ENCODE measurements at places on chromosomes 6 and 20.

DNA sequence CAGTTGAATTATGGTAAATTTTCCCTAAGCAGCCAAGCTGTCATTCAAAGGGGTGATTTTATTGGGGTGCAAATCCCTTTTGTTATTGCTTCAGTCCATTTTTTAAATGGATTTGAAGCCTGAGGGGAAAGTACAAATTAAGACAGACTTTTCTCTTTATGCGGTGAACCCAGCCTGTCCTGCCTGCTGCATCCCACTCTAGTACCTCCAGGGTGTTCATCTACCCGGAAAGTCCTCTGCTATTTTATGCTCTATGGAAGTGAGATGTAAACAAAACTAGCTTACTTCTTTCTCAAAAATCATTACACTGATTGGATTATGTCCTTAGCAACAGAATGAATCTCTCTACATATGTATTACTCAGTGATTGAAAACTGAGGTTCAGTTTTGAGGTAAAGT, 1088.9 kb upstream of the CITED2 start:
- DNase-seq: no peak

DNA sequence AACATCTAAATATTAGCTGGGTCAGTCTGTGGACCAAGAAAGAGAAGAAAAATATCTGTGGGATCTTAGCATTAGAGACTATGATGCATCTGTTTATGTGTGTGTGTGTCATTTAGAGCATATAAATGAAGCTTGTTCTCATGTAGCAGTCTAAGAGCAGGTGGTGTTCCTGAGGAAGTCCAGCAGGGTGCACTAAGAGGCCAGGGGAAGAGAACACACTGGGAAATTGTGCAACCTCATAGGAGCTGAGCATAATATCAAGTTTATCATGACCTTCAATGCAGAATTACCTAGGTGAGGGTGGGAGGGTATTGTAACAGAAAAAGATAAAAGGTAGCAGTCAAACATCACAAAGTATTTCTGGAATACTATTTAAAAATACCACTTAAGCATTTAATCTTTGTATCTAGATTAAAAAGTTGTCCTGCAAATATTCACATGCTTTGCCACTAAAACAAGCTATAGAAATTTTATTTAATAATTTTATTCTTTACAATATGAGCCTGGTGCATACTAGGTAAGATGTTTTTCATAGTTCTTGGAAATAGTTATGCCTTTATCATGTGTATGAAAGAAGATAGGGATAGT, 80.5 kb downstream of the SMPDL3A start:
- DNase-seq: no peak

- DNase-seq: no peak
Measured at GRCh38 chr6:111631903-111632460, 26.3 kb upstream of the TRAF3IP2 start.

- no peak for DNase-seq
Measured at GRCh38 chr20:44502968-44503367, 18.9 kb downstream of the SERINC3 start.

DNA sequence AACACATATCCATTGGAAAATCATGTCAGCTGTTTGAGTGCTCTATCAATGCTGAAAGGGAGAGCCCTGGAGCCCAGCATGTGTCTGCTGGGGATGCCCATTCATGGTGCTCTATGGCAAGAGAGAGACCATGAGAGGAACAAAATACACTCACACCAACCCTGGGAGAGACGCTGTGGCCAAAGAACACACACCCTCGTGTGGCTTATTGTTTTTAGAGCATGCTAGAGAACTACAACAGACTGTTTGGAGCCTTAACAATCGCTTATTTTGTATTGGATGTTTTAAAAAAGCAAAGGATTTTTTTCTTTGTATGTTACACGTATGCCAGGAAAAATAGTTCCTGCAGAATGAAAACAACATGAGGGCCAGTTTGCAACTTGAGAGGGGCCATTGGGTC, 151.0 kb downstream of the SLC24A3 start:
- no peak for DNase-seq

- DNase-seq: no peak
Measured at GRCh38 chr6:90940812-90941481, 354.1 kb upstream of the MAP3K7 start.

- no peak for DNase-seq
Measured at GRCh38 chr6:167285077-167285770, 5.9 kb upstream of the UNC93A start.

DNA sequence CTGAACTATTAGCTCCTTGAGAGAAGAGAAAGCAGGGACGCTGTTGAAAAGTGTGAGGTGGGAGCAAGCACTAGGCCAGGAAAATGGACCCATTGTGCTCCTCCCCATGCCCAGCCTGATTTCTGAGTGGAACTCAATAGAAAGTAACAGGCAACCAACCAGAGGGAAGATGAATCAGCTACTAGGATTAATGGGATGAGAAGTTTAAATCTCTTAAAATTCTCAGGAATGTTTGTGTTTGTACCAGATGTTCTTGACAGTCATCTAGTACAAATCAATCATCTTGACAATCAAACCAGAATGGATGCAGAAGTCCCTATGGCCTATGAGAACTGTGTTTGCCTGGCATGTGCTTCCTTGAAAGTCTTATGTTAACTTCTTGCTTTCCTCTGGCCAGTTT, 48.9 kb downstream of the HDDC2 start:
- DNase-seq: no peak

GRCh38 chr6:1122083-1122482, 189.8 kb upstream of the FOXQ1 start:
- DNase-seq: no peak

- no peak for DNase-seq
Measured at GRCh38 chr6:160375561-160375949, 27.4 kb downstream of the SLC22A3 start.

GRCh38 chr6:99297415-99297814, 52.1 kb downstream of the FAXC start:
- DNase-seq: no peak

DNA sequence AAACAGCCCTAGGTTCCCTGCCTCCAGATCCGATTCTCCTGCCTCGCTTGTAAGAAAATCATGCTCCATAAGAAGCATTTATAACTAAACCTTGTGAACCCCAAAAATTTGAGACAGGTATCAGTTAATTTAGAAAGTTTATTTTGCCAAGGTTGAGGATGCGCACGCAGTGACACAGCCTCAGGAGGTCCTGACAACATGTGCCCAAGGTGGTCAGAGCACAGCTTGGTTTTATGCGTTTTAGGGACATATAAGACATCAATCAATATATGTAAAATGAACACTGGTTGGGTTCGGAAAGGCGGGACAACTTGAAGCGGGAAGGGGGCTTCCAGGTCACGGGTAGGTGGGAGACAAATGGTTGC, 2.1 kb downstream of the ACOT13 start:
- no peak for DNase-seq

DNA sequence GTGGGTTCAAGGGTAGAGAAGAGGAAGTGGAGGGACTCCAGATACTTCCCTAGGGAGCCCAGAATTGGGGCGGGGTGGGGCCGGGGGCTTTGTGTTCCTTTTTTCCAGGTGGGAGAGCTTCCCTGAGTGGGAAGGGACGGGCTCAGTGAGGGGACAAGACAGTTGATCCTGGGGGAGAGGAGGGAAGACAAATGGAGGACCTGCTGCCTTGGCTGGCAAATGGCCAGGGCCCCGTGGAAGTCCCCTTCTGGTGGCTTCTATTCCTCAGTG, 2.6 kb downstream of the CTSZ start:
- DNase-seq: peak; percentile 57

- no peak for DNase-seq
Measured at GRCh38 chr6:38271081-38271480, 368.6 kb downstream of the BTBD9 start.

DNA sequence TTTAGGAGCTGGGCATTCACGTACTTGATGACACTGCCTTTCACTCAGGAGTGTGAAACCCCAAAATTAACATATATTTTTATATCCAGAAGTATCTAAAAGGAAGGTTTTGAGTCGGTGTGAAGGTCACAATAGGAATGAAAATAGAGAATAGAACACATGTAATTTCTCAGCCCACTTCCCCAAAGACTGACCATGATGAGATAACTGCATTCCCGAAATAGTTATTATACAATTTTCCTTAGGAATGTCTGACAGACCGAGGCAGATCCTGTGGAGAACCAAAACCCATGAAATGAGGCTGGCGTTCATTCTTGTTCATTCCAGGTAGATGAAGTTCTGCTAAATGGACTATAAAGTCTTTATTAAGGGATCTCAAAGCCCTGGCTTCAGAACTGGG, 10.3 kb downstream of the NSFL1C start:
- no peak for DNase-seq

- no peak for DNase-seq
Measured at GRCh38 chr6:16932920-16933319, 168.9 kb upstream of the STMND1 start.

DNA sequence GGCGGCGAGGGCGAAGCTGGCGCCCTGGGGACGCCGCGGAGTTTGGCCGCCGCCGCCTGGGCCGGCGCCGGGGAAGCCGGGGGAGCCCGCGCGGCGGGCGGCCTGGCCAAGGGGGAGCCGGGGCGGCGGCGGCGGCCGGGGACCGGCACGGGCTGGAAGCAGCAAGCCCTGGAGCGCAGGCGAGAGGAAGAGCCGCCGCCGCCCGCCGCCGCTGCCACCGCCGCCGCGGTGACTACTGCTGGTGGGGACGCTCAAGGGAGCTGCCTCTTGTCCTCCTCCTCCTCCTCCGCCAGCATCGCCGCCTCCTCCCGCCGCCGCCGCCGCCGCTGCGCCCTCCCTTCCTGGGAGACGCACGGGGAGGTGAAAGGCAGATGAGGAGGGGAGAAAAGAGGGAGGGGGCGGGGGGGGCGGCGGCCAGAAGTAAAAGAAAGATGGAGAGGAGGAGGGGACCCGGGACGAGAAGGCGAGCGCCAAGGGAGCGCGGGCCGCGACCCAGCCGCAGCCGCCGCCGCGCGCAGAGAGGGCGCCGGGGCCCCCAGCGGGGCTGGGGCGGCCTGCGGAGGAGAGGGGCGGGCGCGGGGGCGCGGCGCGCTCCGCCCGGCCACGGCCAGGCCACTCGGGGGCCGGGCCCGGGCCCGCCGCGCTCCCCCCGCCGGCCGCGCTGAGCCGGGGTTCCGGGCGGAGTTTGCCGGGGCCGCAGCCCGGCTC, 846 bp downstream of the PDE10A start:
- DNase-seq: no peak

- DNase-seq: peak; percentile 11
Measured at GRCh38 chr6:170128811-170129681, 161.8 kb downstream of the DLL1 start.

DNA sequence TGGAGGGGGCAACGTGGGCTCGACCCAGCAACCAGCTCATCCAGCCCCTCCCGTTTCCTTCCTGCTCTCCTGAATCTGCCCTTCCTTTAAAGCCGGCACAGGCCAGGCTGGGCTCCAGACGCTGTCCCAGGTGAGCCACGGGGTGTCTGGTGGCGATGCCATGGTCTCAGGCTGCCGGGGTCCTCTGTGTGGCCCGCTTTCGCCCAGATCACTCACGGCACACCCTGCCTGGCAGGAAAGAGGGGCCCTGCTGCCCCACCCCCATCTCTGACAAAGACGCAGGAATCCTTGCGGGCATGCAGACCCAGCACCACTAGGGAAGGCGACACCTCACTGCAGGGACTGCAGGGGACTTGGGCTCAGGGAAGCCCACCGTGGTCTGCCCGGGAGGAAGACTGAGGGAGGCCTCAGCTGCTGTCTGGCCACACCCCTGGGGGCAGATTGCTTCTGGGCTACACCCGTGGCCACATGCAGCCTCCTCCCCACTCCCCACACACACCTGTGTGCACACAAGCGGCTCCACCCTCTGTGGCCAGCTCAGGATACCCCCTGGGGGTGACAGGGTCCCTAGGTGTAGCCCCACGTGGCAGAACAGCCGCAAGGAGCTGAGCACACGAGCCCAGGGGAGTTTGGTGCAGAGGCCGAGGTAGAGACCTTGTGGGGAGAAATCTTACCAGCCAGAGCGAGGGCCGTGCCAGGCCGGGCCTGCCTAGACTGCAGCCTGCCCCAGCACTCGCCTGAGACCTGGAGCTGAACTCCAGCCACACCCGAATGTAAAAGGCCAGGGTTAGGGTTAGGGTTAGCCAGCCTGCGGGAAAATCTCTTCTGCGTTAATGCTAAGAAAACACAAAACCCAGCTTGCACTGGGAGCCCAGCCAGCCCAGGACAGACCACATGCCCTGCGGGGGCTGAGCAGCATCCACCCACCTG, 104.6 kb downstream of the DLL1 start:
- no peak for DNase-seq

DNA sequence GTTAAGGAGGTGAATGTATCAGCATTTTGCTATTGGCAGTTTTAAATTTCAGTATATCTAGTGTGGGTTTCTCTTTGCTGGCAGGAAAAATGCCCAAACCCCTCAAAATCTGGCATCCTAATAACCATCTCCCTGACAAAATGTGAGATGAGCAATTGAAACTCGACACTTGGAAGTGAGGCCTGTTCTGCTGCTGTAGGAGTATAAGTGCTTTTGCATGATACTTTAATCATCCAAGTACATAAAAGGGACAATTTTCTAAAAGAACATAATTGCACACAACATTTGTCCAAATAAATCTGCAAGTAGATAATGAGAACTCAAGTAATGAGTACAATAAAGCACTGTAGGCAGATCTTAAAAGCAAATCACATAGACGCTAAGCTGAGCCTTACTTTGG, 36.5 kb downstream of the LAMP5 start:
- no peak for DNase-seq

DNA sequence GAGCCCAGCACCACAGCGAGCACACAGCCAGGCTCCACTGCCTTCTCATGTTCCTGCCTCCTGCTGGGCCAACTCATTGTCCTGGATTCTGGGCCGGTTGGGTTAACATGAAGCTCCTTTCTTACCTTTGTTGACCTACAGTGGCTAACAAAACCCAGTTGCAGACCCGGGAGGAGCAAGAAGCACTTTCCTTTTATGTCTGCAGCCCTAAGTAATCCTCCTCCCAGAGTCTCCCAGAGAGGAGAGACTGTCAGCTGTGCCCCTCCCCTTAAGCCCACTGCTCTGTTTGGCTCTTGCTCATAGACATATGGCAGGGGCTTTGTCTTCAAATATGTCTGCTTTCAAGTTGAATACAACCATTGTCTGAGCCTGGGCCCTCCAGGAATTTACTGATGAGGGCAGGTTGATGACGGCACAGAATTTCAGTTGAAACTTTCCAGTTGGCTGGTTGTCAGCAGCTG, 55.2 kb downstream of the PSMB1 start:
- DNase-seq: no peak

DNA sequence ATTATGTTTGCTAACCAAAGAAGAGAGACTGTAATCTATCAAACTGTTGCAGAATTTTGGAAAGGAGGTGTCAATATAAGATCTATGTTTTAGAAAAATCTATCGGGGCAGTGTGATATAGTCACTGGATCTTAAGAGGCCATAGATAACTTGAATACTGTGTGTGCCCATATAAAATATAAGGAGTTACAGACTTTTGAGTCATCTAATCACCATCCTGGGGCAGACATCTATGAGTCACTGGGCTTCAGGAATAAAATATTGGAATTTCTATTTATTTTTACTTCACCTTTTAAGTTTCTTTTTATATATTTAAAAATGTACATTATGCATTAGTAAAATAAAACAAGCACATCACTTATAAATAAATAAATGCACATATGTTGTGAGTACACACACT, 509.3 kb upstream of the MAN1A1 start:
- DNase-seq: no peak

GRCh38 chr6:44892579-44892978, 435.6 kb upstream of the RUNX2 start:
- no peak for DNase-seq

Measured in stimulated activated CD4-positive, alpha-beta T cell treated with anti-CD3 and anti-CD28 coated beads, Interleukin-2, amount 100 ng/mL, for 24 hours (primary cell).